ENCODE measurements at places on chromosomes 1 and 21. TPM values are rescaled to one million over a fixed set of nuclear protein-coding genes. Genes with fewer than 3 reads are reported as not detected.
A peak's percentile ranks its signal among the peaks of the same experiment; 100 is the strongest.

DNA sequence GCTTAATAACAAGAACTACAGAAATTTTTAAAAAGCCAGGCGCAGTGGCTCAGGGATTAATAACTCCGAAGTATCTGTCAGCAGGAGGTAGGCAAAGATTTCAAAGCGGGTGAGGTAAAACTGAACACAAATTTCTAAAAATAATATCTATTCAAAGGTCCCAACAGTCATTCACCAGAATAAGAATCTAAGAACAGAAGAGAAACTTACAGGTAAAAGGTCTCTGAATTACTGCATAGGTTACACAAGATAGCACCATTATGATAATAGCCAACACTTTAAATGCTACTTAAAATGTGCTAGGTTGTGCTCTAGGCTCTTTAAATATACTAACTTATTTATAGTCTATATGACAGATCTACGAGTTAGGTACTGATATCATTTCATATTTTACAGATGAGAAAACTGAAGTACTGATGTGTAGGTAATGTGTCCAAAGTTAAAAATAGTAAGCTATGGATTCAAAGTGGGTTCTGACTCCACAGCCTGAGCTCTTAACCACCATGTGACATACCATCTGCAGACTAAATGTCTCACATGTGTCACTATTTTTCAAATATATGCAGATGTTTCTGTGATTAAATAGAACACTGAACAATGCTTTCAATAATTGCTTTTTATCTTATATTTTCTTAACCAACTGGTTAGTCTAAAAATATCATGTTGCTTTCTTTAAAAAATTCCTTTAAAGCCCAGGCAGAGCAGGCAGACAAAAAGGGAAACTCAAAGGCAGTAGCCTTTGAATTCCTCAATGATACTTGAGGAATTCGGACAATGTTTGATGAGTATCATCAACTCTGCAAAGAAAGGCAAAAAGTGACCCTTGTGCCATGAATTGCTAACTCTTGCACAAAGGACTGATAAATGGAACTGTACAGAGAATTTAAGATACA is 80.5 kb upstream of the TTC39A start:
- DNase-seq, result peak; percentile 21

DNA sequence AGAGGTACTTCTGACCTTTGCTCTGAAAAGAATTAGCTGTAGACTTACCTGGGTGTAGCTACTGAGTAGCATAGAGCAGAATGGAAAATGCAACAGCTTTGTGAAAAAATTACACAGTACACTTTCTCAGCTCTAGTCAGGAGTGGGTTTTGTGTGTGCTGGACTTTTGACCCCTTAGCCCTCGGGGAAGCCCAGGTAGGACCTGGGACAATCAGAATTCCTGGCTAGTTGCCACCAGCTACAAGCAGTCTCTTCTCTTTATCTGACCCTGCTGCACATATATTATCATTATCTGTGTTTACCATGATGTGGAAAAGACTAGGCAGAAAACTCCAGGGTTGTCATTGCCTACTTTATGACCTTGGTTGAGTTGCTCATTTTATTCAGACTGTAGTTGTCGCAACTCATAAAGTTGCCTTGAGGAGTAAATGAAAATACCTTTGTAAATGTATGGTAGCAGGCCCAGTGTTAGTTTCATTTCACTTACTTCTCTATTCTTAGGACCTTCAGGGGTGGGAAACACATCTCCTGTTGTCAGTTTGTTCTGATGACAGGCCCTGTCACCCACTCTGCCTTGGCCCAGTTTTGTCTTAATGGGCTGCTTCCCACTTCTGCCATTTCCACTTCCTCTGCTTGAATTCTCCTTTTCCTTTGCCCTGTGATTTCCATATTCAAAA is 5.4 kb downstream of the NEK7 start:
- DNase-seq, result no peak

DNA sequence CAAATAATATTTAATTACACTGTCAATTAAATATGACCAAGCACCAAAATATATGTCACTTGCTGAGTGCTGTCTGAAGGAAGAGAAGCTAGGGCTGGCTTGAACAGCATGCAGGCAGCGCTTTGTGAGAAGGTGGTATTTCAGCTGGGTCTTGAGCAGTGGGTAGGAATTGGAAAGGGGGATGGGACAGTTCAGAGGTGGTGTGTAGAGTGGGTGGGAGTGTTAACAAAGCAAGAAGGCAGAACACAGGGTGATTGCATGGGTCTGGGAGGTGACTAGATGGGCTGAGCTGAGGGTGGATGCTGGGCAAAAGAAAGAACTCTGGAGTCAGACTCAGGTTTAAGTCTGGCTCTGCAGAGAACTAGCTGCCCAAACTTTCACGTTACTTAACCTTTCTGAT is 14.3 kb upstream of the ETV3 start:
- DNase-seq, result no peak

DNA sequence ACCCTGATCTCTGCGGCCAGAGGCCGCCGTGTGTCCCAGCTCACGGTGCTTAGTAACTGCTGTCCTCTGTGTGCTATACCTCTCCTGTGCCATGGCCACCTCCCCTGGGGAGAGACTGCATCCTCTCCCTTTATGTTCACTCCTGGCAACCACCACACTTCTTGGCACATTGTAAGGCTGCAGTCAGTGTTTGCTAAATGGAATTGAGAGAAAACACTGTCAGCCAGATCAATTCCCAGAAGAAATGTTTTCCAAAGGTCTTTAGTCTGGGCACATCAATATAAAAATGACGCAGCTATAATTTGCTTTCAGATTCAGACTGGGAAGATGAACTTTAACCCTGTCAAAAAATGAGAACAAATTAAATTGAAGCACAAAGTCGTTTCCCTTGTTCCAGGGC is 96.8 kb downstream of the BEND5 start:
- no peak for DNase-seq

DNA sequence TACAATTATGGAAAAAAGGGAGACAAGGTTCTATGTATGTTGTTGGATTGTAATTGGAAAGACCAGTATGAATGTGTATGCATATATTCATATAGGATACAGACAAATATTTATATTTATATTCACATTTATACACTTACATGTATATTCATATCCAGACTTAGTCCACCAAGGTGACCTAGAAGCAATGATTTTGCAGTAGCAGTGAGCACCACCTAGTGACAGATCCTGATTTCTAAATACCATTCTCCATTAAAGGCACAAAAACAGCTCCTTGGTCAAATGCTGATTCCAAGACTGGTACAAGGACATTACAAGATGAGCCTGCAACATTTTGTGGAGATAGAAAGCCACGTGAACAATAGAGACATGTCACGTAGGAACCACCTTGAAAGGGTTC is 153.4 kb downstream of the SDCCAG8 start:
- DNase-seq, result peak; percentile 47

DNA sequence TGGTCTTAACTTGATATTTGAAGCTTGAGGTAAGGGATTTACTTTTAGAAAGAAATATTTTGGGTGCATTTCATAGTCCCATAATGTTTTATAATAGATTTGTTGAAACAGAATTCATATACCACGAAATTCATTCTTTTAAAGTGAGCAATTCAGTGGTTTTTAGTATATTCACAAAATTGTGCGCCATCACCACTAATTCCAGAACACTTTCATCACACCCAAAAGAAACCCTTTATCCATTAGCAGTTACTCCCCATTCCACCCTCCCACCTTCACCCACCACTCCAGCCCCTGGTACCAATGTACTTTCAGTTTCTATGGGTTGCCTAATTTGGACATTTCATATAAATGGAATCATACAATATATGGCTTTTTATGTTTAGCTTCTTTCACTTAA is 38.9 kb upstream of the DMRTB1 start:
- DNase-seq, result no peak

- DNase-seq, result peak; percentile 64
These were observed 229.7 kb upstream of the TMEM51 start for GRCh38 chr1:14923727-14924452.

DNA sequence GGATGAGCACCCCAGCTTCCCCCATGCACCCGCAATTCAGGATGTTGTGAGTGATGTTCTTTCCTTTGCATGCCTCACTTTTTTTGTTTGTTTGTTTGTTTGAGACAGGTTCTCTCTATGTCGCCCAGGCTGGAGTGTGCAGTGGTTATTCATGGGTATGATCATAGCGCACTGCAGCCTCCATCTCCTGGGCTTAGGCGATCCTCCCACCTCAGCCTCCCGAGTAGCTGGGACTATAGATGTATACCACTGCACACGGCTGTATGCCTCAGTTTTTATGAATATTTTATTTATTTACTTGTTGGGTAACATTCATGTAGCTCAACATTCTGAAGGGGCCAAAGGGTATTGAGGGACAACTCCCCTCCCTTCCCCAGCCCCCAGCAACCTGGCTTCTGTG is 54.8 kb downstream of the H3-3A start:
- no peak for DNase-seq

GRCh38 chr1:167165948-167166689 is 54.6 kb upstream of the POU2F1 start:
- peak; percentile 95 for DNase-seq

DNA sequence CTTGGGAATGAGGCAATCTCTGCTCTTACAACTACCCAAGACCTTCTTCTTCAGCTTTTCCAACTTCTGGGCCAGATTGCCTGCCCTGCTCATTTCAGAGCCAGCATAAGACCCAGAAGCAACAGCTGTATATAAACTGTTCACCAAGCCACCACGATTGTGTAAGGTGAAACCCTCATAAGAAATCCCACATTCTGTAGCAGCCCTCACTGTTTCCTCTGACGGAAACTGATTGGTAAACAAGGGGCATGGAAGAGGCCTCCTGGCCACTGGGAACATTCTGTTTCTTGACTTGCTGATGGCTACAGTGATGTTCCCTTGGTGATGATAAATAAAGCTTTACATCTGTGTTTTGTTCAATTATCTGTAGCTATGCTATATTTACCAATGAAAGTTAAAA is 39.7 kb upstream of the EXO1 start:
- DNase-seq, result no peak

- DNase-seq, result no peak
These were observed 22.4 kb upstream of the RUNX3 start for GRCh38 chr1:24952413-24952841.

DNA sequence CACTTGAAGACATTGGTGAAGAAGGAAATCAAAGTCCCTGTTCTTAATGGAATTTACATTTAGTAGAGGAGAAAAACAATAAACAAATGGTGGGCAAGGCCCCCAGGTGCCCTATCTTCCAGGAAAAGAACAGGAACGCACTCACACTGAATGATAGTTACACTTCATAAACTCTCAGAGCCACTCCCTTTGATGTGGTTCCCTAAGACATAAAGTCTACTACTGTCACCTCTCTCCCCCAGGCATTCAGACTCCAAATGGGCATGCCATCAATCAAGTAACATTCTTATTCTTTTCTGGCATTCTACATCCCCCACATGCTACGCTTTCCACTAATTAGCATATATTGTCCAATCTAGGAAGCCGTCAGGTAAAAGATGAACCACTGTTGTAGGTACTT is 36.6 kb upstream of the PIGC start:
- DNase-seq, result no peak

DNA sequence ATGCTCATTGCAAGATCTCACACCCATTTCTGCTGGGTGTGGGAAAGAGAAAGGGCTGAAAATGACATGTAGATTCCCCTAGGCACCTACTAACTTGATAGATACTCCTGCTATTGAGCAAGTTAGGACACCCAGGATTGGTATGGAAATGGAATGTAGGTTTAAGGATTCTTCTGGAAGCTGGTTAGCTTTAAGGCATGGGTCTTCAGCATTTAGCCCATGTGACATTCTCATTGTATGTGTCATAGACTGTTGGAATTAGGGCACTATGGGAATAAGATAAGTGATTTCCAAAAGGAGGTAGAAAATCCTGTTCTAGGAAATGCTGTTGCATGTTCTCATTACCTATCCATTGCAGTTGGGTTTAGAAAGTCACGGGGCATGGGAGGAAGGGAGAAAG is 76.2 kb downstream of the DISC1 start:
- no peak for DNase-seq

GRCh38 chr1:1434131-1434823 is 1.2 kb upstream of the VWA1 start:
- peak; percentile 72 for DNase-seq

- DNase-seq, result peak; percentile 4
These were observed 750.9 kb upstream of the B3GALT2 start for GRCh38 chr1:193937308-193937707.

- DNase-seq, result no peak
These were observed 36.6 kb upstream of the C1orf53 start for GRCh38 chr1:197865809-197866208.

DNA sequence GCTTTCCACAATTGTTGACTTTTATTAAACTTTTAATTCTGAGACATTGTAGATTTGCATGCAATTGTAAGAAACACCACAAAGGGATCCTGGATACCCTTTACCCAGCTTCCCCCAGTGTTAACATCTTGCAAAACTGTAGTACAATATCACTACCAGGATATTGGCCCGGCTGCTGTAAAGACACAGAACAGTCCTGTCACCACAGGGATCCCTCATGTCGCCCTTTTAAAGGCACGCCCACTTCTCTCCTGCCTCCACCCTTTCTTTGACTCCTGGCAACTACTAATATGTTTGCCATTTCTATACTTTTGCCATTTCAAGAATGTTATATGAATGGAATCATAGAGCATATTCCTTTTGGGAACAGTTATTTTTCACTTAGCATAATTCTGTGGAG is 37.0 kb downstream of the NAV1 start:
- DNase-seq, result no peak

DNA sequence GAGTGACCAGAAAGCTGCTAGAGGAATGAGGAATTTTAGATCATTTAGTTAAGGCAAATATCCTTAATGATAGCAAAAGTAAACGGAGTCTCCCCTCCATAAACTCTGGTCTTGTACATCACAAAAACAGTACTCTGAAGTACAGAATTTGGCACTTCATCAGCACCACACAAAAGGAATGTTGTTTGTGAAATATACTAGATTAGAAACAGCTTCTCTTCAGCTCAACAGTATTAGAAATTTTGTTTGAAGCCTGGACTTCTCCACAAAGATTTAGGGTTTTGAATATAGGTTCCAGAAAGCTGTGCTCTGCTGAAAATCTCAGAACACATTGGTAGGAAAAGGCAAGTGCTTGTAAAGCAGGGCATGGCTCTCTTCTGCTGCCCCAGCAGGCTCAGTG is 135.1 kb upstream of the PTGFR start:
- DNase-seq, result no peak

Gene ZBTB8B
- 4.2 TPM for total RNA-seq

Gene MXRA8
- 11.7 TPM for total RNA-seq

Gene HCRTR1
- total RNA-seq, result not detected

Gene MRPS6
- 103 TPM for total RNA-seq

Gene OR6K3
- total RNA-seq, result not detected

Gene URB1
- 42.2 TPM for total RNA-seq

Gene AMY1C
- not detected for total RNA-seq

Gene VWA5B1
- total RNA-seq, result 1.0 TPM

Gene AGO1
- total RNA-seq, result 65.1 TPM

Gene HNRNPCL1
- total RNA-seq, result not detected

Gene KDM1A
- total RNA-seq, result 252 TPM
